Chondrocyte (in vitro differentiated cells): ENCODE measurements at places on chromosomes 1 and 21. TPM values are rescaled to one million over a fixed set of nuclear protein-coding genes. Genes with fewer than 3 reads are reported as not detected.

- no peak for DNase-seq
Observed at GRCh38 chr1:229203991-229204632, 66.8 kb upstream of the RAB4A start.

DNA sequence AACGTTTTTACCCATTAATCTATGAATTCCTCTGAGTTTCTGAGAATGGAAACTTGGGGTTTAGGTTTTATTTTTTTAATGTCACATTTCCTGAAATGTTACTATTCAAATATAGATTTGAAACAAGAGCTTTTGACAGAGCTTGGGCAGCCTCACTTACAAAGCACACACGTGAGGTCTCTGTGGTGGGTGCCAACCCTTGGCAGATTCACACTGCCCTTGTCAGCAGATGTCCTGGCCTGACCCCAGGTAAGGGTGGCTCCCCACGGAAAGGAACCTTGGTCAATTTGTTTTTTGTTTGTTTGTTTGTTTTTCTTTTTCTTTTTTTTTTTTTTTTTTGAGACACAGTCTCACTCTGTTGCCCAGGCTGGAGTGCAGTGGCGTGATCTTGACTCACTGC lies 53.5 kb downstream of the FAAP20 start:
- peak; percentile 34 for DNase-seq

- no peak for DNase-seq
Observed at GRCh38 chr1:48887796-48888195, 111.1 kb upstream of the BEND5 start.

GRCh38 chr21:33543505-33544129 lies 779 bp downstream of the SON start:
- DNase-seq = no peak

DNA sequence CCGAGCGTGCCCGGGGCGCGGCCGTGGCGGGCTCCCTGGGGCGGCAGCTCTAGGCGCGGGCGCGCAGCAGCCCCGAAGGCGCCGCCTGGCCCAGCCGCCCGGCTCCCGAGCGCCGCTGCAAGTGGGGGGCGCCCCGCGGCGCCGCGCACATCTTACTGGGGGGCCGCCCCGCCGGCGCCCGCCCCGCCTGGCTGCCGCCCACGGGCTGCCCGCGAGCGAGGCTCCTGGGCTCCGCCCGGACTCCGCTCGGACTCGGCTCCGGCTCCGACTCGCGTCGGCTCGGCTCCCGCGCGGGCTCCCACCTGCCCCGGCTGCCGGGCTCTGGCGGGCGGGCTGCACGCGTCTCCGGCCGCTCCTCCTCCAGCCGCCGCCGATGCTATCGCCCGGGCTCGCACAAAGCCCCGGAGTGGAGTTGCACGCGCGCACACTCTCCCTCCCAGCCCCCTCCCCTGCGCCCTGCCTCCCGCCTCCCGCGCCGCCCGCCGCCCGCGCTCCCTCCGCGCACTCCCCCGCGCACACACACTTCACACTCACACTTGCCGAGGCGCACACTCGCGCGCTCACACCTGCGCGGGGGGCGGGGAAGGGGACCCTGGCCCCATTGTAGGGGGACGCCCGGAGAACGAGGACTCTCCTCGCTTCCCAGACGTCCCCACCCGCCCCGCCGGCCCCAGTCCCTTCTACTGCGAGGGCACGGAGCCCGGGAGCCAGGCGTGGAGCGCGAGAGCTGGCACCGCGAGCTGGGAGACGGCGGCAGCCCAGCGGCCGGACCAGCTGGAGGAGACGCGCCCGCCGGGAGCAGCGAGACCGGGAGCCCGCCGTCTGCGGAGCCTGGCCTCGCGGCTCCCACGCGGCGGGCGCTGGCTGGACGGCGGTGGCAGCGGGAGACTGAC lies at the start of gene GRIK3:
Gene GRIK3, minus strand, starts transcription at position 395 of the 893 bp plus-strand sequence. CDS start 407 bp downstream, outside the sequence.
- DNase-seq = no peak

- DNase-seq = no peak
Observed at GRCh38 chr1:15848143-15848928, 829 bp downstream of the SPEN start.

GRCh38 chr1:205190845-205191577 lies 20.5 kb downstream of the DSTYK start:
- no peak for DNase-seq

GRCh38 chr1:78591971-78592370 lies 28.3 kb upstream of the IFI44L start:
- no peak for DNase-seq

DNA sequence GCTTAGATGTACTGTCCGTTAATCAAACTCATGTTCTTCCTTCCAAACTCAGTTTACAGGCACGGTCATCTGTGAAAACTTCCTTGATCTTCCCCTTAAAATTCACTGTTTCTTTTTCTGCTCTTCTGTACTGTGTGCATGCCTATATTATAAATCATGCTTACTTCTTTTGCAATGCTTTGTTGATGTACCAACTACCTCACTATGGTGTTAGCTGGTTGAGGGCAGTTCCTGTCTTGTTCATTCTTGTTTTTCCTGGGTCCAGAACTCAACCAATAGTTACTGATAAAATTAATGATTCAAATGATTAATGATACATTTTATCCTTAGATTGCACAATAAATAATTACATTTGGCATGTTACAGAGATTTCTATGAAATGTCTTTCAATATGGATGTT lies 163.8 kb downstream of the CHRM3 start:
- DNase-seq = no peak

The FAM167B gene
- 1.4 to 3.1 TPM (median 2.9 TPM) in 3 replicates for total RNA-seq

The PEA15 gene
- 166 to 335 TPM (median 325 TPM) in 3 replicates for total RNA-seq

The KCNA3 gene
- not detected in 3 replicates for total RNA-seq
